ENCODE measurements at places on chromosomes 2 and 18.

DNA sequence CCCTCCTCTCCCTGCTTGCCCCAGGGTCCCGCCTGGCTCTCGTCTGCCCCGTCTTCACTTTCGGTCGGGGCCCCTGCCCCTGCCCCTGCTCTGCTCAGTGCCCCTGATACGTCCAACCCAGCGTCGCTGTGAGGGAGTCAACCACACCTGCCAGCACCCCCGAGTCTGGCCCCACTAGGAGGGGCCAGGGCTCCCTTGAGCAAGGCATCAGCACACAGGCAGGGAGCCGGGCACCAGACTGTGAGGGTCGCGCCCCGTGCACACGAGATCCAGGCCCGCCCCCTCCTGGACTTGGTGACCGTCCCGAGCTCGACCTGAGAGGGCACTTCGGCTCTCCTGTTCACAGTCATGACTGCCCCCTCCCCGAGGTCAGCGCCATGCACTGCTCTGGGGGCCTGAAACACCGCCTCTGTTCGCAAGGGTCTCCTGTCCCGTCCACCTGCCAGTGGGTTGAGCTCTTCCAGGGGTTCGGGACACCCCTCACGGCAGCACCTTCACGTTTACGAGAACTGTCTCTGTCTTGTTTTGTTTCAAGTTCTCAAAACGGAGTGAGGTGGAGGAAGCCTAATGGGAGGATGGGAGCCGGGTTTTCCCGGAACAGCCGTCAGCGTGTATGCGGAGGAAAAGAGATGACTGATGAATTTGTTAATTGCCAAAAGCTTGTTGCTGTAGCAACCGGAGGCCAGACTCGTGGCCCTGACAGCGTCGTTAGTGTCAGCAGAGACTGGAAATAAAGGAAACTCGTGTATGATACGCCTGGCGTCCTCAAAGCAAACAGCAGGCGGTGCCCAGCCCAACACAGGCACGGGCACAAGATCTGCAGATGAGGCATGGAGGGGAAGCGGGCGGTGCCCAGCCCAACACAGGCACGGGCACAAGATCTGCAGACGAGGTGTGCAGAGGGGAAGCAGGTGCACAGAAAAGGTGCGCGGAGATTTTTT, 48.2 kb upstream of the KCNG2 start:
- DNase-seq, result no peak

- no peak for DNase-seq
These were observed 447 bp downstream of the RETSAT start for GRCh38 chr2:85353876-85354285.

- peak; percentile 93 for DNase-seq
These were observed 2786.5 kb downstream of the RPIA start for GRCh38 chr2:91477731-91478672.

DNA sequence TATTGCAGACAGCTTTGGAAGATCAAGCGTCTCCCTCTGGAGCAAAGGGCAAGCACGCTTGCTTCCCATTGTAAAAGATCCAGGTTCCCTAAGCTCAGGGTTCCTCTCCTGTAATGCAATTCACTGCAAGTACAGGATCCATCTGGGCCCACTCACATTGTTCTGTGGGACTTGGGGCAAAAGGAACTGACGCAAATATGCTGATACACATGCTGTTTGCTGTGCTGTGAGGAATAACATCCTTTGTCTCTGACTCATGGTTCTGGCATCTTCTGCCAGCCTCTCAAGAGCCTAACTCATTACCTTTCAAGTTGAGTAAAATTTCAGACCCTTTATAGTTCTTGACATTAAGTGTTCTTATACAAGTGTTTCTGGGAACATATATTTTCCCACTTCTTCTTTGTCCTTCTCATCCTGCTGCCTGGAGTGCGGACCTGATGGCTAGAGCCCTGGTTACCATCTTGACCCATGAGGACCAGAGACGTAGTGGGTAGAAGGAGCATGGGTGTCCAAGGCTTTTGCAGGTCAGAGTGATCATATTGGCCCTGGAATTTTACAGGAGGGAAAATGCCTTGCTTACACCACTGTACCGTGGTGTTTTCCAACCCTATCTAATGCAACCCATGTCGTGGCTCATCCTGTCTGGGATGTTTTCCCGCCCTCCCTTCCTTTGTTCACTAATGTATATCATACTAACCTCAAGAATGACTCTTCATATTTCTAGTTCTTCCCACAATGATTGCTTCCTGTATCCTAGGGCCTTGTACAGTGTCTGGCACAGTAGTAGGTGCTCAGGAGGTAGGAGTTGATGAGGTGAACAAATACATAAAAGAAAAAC, 145.7 kb upstream of the GLI2 start:
- no peak for DNase-seq

- no peak for DNase-seq
These were observed 972 bp upstream of the IGFBP5 start for GRCh38 chr2:216696321-216696720.

- DNase-seq, result no peak
These were observed 31.4 kb downstream of the ATF2 start for GRCh38 chr2:175136334-175137215.

- DNase-seq, result peak; percentile 76
These were observed 46.2 kb downstream of the INHBB start for GRCh38 chr2:120391911-120392665.

DNA sequence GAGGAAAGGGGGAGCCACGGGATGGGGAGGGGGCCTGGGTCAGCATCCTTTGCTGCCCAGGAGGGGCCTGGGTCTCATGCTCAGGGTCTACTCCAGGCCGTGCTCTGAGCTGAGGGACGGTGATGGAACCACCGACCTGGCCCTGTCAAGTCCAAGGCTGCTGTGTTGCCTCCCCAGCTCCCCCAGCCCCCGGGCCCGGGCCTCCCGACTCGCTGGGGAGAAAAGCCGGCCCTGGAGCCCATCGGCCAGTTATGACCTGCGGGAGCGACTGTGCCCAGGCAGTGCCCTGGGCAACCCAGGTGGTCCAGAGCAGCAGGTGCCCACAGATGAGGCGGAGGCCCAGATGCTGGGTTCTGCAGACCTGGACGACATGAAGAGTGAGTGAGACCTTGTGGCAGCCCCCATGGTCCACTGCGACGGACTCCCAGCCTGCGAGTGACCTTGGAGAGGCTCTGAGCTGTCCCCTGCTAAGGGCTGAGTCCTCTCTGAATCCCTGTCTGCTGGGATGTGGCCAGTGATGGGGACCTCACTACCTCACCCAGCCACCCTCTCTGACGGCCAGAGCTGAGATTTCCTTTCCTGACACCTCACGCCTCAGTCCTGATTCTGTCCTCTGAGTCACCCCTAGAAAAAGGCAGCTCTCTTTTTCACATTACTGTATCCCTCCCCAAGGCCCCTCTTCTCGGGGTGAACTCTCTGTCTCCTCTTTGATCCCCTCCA, 2.7 kb downstream of the SLC4A3 start:
- no peak for DNase-seq

Measured in osteocyte (in vitro differentiated cells).